ENCODE measurements at places on chromosomes 13 and 19.
A peak's percentile ranks its signal among the peaks of the same experiment; 100 is the strongest.

GRCh38 chr13:46265292-46265691 lies 53.6 kb downstream of the LRRC63 start:
- DNase-seq = no peak

- peak; percentile 72 for DNase-seq
Observed at GRCh38 chr19:17555929-17556813, 722 bp downstream of the COLGALT1 start.

DNA sequence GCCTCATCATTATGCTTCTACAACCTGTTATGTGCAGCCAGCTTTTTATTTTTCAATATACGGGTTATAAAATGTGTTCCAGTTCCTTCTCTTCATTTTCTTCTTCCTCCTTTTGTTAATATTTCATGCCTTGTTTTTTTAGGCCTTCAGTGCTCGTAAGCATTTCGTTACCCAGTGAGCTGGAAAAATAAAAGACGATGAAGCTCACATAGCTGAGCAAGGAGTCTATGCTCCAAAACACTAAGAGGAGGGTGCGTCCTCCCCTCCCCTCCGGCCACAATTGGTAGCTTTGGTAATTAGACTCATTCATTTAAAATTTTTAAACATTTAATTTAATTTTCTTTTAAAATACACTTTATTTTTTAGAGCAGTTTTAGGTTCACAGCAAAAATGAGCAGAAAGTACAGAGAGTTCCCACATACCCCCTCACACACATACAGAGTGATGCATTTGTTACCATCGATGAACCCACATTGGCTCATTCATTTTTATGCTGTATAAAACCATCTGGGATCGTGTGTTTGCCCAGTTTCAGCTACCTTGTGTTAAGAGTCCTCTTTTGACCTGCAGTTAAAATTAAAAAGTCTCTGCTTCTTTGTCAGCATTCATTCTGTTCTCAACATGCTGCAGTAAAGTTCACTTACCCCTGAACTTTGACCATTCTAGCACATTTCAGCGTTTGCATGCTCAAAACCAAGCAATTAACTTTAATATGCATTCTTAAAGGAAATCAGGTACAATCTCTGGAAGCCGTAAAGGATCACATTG lies 223.9 kb downstream of the LACC1 start:
- DNase-seq = no peak

DNA sequence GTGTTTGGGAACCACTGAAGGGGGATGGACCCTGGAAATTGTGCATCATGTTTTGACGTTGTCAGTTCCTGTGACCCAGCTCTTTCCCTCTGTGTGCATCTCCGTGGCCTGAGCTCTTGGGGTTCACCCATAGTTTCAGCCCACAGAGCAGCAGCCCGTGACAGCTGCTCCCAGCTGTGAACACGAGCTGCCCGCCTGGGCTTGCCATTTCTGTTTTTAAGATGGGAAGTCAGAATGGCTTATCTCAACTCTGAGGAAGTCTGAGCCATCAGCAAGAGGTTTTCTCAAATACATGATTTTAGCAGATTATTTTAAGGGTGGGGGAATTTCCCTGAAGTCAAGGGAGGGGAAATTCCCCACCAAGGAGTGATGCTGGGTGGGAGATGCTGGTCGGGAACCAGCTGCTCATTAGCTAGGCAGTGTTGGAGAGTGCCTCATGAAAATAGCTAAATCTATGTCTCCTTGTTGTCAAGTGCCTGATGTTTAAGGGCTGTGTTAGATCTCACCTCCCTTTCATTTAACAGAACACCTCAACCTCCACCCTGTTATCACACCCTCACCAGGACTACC lies 34.8 kb upstream of the C1QTNF9 start:
- DNase-seq = no peak

GRCh38 chr19:44939668-44940067 lies 2.4 kb upstream of the APOC4 start:
- DNase-seq = no peak

GRCh38 chr13:53206455-53206854 lies 177.8 kb downstream of the OLFM4 start:
- DNase-seq = peak; percentile 6

GRCh38 chr13:44078806-44079376 lies 199.2 kb downstream of the LACC1 start:
- no peak for DNase-seq

- DNase-seq = no peak
Observed at GRCh38 chr13:98520674-98521449, 56.0 kb downstream of the STK24 start.

- no peak for DNase-seq
Observed at GRCh38 chr13:107832500-107833100, 382.7 kb downstream of the LIG4 start.

DNA sequence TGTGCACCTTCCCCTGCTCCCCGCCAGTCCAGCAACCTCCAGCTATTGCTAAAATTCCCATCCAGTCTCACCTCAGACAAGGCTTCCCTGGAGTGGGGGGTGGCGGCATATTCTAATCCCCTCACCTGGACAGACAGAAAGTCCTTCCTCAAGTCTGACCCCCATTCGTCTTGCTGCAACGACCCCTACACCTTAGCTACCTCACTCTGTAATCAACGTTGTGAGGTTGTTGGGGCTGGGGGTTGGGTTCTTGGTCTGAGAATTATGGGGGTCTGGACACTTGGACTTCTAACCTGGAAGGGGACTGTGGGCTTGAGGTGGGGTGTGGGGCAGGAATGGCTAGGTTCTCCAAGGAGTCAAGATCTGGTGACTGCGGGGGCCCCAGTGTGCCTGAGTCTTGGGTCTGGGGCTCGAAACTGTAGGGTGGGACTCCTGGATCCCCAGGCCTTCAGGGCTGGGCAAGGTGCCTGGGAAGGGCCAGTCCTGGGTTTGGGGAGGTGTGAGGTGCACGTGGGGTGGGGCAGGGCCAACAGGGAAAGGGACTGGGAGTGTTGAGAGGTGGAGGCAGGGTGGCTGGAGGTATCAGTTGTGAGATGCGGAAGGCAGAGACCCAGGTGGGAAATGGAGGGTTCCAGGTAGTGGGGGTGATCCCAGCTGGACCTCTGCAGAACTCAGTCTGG lies 1.3 kb downstream of the FOXA3 start:
- DNase-seq = no peak

GRCh38 chr19:5035793-5036697 lies 67.1 kb downstream of the KDM4B start:
- no peak for DNase-seq

DNA sequence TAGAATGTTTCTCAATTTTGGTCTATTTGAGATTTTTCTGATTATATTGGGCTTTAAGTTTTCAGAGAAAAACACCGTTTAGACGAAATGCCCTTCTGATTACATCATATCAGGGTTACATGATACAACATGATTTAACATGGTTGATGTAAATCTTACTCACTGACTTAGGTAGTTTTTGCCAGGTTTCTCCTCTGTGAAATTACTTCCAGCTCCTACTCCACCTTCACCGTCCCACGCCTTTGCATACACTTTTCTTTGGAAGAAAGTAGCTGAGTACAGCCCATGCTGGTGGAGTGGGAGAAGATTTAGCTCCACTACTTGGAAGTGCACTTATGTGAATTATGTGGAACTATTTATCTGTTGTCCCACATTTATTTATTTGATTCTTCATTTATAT lies 433.2 kb upstream of the KLHL1 start:
- DNase-seq = no peak

DNA sequence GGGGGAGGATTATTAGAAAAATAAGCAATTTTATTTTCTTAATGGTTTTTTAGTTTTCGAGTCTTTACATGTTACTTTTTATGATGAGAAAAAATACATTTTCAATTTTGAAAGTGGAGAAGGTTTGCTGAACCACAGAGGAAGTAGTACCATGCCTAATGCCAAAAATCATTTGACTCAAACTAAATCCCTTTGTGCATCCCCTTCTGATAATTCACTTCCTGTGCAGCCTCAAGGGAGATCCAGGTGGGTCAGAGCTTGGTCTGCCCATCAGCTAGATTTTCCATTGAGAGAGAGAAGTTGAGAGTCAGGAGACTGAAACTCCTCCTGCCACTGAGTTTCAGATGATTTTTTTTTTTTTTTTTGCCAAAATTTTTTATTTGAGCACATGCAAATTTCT lies 571.7 kb downstream of the LIG4 start:
- no peak for DNase-seq

GRCh38 chr19:5035105-5035761 lies 66.3 kb downstream of the KDM4B start:
- DNase-seq = no peak

DNA sequence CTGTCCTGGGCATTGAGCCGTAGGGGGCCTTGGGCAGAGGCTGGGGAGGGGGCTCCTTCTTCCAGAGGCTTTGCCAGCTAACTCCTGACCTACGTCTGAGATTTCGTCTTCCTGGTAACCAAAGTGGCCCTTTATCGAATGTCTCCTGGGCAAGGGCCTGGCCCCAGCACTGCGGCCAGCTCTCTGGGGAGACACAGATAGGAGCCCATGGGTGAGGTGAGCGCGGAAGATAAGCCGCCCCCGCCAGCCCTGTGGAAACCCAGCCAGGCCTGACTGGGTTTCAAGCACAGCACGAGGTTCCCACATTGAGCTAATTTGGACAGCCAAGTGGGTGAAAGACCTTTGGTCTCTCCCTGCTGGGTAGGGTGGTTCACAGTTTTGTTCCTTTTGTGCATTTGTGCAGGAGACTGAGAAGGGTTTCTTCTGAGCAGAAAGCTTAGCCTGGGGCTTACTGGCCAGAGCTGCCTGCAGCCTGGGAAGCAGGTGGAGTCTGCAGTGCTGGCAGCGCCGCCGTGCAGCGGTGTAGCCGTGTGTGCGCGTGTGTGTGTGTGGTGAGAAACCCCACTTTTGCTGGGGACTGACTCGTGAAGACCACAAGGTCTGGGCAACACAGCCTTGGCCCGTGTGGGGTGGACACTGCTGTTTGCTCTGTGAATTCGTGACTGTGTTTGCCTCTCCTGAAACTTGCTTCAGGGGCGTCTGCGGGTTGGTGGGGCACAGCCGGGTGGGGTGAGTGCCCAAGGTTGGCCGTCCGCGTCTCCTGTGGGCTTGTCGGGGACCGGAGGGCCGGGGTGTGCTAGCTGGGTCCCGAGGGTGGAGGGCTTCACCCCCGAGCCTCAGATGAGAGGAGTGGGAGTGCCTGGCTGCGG lies 2.5 kb downstream of the BSG start:
- peak; percentile 59 for DNase-seq

DNA sequence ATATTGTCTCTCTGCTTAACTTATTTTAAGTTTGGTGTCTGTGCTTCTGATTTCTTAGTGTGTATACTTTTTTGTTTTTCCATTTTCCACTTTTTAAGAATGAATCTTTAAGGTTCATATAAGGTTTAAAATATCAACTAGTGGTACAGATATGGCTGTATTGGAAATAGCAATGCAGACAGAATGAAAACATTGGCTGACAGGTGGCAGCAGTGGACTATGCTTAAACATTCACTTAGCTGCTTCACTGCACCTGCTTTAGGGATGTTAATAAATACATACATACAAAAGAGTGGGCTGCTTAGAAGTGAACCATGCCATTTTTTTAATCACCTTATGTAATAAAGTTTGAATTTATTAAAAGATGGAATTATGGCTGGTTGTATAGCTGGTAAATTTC lies 27.3 kb downstream of the TM9SF2 start:
- no peak for DNase-seq
